ENCODE measurements at places on chromosomes 2 and 18.
A peak's percentile ranks its signal among the peaks of the same experiment; 100 is the strongest.

- DNase-seq, result no peak
These were observed 209.1 kb downstream of the CTNNA2 start for GRCh38 chr2:79721966-79722365.

DNA sequence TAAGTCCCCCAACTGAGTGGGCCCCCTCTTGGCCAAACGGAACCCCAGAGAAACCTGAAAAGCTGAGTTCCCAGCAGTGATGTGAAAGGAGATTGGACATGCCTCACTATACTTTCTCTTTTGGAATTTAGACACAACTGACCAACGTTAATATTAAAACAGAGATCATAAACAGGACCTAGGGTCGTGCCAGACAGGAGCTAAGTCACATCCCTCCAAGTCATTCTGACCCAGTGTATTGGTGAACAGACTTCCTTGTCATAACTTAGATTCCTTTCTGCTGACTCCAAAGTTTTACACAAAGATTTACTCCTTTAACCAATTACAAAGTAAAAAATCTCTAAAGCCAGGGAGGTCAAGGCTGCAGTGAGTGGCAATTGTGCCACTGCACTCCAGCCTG, 46.9 kb downstream of the UXS1 start:
- no peak for DNase-seq

- no peak for DNase-seq
These were observed 669.7 kb upstream of the SALL3 start for GRCh38 chr18:78309924-78310323.

- DNase-seq, result no peak
These were observed 311.6 kb upstream of the PIK3C3 start for GRCh38 chr18:41643427-41643826.

GRCh38 chr18:39692367-39693015, 2126.9 kb upstream of the CELF4 start:
- no peak for DNase-seq

DNA sequence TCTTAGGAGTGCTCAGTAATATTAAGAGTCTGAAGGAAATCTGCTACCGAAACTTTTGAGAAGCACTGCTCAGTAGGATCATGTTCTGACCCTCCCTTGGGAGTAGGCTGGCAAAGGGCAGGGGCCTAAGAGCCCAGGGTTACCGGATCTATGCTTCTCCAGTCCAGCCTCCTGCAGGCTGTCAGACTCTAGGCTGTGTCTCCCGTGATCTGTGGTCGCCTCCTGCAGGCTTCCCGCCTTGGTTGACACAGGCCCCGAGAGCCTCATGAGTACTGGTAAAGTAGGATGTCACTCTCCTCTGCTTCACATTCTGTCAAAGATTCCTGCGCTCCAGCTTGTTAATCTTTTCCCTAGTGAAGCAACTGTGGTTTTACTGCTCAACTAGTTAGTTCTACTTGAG, 647.8 kb upstream of the RAB6C start:
- no peak for DNase-seq

- no peak for DNase-seq
These were observed 62.6 kb downstream of the ODC1 start for GRCh38 chr2:10385501-10385900.

DNA sequence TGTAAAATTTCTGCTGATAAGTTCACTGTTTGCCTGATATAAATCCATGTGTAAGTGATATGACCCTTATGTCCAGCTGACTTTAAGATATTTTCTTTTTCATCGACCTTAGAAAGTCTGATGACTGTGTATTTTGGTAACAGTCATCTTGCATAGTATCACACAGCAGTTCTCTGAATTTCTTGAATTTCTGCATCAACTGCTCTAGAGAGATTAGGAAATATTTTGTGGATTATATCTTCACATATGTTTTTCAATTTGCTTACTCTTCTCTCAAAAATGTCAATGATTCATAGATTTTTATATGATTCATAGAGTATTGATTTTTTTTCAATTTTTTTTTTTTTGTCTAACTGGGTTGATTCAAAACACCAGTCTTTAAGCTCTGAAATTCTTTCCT, 945.3 kb downstream of the TRIB2 start:
- no peak for DNase-seq

GRCh38 chr2:38830526-38831159, 45.1 kb downstream of the DHX57 start:
- no peak for DNase-seq

- no peak for DNase-seq
These were observed 382.2 kb upstream of the HNRNPA3 start for GRCh38 chr2:176830362-176830761.

- no peak for DNase-seq
These were observed 296.2 kb upstream of the SPRED2 start for GRCh38 chr2:65728477-65729180.

GRCh38 chr2:1617425-1618021, 126.8 kb downstream of the PXDN start:
- DNase-seq, result no peak

- no peak for DNase-seq
These were observed 90.3 kb upstream of the SNTG2 start for GRCh38 chr2:860259-860855.

GRCh38 chr2:152620985-152621384, 96.3 kb downstream of the PRPF40A start:
- DNase-seq, result no peak

- DNase-seq, result no peak
These were observed 39.0 kb downstream of the TBC1D8 start for GRCh38 chr2:101111917-101112771.

- no peak for DNase-seq
These were observed 274.1 kb upstream of the CYRIA start for GRCh38 chr2:16939771-16940170.

- DNase-seq, result no peak
These were observed 100.4 kb downstream of the CCDC141 start for GRCh38 chr2:178949584-178949983.

- DNase-seq, result no peak
These were observed 25.1 kb downstream of the BAZ2B start for GRCh38 chr2:159591221-159591620.

GRCh38 chr2:60515721-60516226, 37.7 kb downstream of the BCL11A start:
- peak; percentile 32 for DNase-seq

DNA sequence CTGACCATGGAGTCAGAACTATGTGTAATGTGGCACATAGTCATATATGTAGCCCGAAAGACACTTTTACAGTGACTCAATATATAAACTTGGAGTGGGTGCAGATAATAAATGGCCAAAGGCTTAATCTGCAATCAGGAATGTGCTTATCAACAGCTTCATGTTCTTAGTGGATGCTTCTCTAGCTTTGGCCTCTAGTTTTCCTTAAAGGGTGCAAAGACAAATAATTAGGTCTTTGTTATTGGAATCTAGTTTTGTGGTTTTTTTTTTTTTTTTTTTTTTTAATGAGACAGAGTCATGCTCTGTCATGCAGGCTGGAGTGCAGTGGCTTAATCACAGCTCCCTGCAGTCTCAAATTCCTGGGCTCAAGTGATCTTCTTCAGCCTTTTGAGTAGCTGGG, 625.6 kb downstream of the EPHA4 start:
- no peak for DNase-seq

DNA sequence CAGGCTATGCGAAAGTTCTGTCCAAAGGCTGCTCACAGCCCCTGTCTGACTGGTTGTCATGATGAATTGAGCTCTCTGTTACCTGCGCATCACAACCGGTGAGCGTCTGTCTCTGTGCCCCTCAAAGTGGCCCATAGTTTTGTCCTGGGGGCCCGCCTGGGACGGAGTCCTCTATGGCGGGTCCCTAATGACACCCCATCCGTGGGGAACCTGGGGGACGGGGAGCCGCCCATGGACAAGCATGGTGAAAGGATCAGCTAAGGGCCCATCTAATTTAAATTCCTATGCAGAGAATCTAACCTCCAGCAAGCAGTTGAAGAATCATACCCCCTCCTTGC, 473 bp downstream of the ELMOD3 start:
- DNase-seq, result no peak

DNA sequence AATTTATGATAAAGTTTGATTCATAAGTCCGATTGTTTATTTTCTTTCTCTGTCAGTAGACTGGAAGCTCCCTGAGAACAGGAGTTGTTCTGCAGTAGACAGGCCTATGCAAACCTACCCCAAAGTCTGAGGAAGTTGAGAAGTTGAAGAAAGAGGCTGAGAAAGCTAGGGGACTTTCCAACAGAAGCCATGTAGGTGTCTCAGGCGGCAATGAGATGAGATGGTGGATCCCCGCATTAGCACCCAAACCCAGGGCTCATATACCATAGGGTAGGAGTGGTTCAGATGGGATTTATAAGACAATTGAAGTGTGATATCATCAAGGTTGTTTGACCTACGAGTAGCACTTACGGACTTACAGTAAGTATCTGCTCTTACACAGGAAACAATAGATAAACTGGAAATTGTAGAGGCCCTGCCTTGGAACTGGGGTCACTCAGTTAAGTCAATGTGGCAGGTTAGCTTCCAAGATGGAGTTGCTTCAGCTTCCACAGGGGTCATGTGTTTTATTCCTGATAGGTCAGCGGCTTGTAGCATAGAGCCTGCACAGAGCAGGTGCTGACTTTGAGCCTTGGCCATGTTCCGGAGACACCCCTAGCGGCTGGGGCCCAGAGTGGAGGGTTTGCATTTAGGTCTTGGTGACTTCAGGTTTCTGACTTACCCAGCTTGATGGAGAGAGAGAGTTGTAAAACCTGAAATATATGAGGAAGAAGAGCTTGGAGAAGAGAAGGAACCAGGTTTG, 2.3 kb upstream of the PSD4 start:
- DNase-seq, result no peak

DNA sequence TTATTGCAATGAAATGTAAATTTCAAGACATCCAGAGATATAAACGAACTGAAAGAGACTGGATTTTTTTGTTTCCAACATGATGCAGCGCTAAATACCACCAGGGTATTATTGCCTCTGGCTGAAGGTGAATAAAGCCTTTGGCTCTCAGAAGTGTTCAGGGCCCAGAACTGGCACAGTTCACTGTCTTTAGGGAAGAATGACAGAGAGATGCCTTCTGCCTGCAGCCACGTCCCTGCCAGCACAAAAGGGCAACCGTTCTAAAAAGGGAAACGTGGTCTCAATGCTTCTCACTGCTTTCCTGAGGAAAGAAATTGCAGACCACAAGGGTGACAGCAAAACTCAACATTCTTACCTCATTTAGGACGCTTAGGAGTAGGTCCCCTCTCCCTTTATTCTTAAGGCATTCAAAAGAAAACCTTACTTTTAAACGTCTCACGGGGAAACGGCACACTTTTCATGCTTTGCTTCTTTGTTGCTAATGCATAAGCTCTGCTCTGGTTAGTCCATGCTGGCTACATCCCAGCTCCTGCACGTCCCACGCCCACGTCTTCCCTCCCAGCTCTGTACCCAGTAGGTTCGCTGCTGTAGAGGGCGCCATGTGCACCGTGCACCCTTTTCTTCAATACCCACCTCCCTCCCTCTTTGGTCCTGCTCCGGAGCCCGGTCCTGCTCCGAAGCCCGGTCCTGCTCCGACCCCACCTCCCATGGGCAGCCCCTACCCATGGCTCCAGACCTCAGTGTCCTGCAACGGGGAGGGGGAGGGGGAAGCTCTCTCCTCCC, 171.0 kb downstream of the HRH4 start:
- DNase-seq, result no peak

DNA sequence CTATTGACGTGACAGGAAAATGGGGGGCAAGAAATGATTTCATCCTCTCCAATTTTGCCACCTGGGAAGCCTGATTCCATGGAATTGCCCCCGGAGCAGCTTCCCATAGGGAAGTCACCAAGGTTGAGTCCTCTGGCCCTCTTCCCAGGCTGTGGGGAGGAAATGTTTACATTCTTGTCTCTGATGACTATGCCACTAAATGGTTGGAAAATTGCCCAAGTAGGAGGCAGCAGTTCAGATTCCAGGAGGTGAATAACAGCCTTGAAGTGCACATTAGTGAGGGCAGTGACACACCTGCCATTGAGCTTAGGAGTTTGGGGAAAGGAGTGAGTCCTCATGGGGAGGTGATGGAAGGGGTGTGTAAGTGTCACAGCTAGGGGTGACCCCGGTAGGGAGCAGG, 449.2 kb upstream of the DCC start:
- no peak for DNase-seq

DNA sequence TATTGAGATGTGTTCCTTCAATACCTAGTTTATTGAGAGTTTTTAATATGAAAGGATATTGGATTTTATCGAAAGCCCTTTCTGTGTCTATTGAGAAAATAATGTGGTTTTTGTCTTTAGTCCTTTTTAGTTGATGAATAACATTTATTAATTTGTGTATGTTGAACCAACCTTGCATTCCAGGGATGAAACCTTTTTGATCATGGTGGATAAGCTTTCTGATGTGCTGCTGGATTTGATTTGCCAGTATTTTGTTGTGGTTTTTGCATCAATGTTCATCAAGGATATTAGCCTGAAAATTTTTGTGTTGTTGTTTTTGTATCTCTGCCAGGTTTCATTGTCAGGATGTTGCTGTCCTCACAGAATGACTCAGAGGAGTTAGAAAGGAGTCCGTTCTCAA, 1710.4 kb downstream of the SUCLG1 start:
- DNase-seq, result no peak

DNA sequence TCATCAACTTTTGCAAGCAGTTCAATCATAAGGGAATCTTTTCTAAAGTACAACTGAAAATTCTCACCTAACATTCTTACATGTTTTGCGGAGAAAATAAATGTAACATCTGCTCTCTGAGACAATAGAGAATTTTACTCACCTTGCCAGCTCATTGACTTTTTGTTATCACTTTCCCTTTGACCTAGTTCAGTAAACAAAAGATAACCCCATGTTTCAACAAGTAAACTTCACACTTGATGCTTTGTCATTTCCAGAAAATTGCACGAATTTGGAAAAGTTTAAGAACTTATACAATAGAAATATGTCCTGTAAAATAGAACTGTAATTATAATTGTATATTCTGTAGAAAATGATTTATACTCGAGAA, 1110.0 kb upstream of the ACVR2A start:
- DNase-seq, result no peak

- no peak for DNase-seq
These were observed 23.3 kb upstream of the ALPI start for GRCh38 chr2:232432598-232433184.

- no peak for DNase-seq
These were observed 19.6 kb downstream of the PELI1 start for GRCh38 chr2:64124571-64124970.

GRCh38 chr18:25734336-25734735, 356.1 kb downstream of the SS18 start:
- DNase-seq, result no peak
